ENCODE measurements at places on chromosomes 7 and 10.

GRCh38 chr7:19116121-19117090 lies 1.0 kb downstream of the TWIST1 start:
- no peak for DNase-seq

DNA sequence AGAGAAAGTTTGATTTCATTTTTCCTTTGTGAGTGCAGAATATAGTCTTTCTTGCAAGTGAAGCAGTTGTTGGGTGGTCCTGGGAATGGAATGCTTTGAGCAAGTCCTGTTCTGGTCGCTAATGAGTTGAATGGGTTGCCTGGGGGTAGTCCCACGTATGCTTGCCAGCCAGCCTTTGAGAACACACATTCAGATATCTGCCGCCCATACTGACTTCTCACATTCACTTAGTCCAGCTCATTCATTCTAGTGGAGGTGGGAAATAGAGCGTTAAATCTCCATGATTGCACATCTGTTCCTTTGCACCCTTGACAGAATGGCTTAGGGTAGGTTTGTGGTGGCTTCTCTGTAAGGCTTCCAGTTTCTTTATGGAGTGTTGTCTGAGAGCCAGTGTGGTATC lies 256.6 kb downstream of the SORCS3 start:
- DNase-seq = no peak

DNA sequence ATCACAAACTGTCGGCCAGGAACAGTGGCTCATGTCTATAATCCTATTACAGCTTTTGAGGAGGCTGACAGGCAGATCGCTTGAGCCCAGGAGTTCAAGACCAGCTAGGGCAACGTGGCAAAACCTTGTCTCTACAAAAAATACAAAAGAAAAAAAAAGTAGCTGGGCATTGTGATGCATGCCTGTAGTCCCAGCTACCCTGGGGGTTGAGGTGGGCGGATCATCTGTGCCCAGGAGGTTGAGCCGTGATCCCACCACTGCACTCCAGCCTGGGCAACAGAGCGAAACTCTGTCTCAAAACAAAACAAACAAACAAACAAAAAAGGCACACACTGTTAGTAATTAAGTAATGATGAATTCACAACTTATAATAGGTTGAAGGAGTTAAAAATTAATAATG lies 441.5 kb upstream of the PCDH15 start:
- no peak for DNase-seq

- DNase-seq = no peak
These were observed 72.5 kb downstream of the C10orf90 start for GRCh38 chr10:126598009-126598408.

GRCh38 chr10:34689053-34689452 lies 126.0 kb downstream of the PARD3 start:
- DNase-seq = no peak

DNA sequence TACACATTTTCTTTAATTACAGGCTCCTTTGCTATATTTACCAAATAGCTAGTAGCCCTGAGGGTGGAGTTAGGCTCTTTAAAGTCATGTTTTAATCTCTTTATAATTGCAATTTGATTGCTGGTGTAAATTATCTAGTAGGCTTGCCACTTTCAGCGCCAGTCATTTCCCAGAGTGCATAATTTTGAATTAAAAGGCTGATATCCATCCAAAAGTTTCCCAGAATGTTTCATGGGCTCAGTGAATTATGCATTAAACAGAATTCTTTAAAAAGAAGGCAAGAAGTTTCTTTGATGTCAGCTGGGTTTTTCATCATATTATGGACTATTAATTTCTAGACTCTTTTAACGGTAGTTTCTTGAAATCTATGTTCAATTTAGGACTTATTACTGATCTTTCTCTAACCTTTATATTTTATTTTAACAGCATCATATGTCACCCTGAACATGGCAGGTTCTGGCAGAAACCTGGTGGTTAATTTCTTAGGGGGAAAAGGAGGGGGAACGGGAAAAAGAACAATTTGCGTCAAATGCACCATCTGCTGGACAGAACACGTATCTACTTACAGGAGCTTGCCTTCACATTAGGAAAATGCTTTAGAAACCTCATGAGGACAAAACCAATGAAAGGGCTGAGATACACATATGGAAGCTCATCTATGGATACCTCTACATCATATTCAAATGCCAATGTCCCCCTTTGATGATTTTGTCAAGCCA lies 171.1 kb downstream of the GRM3 start:
- no peak for DNase-seq
